Hypothalamus (tissue), 51 donors: ENCODE measurements at places on chromosomes 13 and 19.
A peak's percentile ranks its signal among the peaks of the same experiment; 100 is the strongest.

GRCh38 chr19:40542202-40542859 is 34.3 kb upstream of the SHKBP1 start:
- DNase-seq, result no peak

DNA sequence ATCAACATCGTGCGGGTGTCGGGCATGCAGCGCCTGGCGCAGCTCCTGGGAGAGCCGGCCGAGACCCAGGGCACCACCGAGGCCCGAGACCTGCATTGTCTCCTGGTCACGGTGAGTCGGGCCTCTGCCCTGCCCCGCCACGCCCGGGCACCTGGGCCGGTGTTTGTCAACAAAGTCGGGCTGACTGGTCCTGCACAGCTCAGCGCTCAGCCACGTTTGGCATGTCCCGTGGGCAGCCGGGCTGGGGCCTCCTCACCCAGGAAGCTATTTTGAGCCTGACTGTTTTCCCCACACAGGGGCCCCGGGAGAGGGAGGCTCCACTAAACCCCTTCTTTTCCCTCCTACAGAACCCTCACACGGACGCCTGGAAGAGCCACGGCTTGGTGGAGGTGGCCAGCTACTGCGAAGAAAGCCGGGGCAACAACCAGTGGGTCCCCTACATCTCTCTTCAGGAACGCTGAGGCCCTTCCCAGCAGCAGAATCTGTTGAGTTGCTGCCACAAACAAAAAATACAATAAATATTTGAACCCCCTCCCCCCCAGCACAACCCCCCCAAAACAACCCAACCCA is 1.3 kb downstream of the GADD45B start:
- DNase-seq, result no peak

DNA sequence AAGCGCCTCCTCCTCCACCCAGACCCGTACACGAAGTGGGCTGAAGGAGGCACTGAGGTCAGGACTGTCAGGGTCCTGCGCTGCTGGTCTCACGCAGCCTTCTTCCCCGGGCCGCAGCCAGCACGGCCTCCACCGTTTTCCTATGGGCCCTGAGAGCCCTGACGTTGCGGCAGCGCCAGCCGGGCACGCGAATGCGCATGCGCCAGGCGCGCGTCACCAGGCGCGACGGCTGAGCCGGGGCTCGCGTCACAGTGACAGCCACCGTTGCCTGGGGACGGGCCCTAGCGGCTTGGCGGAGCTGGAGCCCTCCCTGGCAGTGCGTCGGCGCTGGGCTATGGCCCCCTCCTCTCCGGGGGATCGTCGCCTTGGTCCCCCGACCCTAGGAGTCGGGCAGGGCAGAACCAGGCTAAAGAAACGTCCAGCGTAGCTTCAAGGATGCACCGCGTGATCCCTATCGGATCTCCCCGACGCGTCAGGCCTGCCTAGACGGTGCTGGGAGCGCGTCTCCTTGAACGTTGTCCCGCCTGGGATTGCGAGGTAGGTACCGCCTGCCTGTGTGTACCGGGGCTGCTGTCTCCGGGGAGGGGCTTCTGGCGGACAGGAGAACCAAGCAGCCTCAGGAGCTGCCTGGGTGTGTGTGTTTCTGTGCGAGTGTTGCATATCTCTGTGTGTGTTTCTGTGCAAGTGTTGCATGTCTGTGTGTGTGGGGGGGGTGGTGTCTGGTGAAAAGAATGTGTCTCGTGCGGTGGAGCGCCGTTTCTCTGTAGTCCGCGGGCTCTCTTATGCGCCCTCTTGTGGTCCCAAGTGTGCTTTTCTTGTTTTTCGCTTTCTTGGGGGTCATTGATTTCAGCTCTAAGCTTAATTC is 43.2 kb downstream of the ZNF571 start:
- DNase-seq, result no peak

DNA sequence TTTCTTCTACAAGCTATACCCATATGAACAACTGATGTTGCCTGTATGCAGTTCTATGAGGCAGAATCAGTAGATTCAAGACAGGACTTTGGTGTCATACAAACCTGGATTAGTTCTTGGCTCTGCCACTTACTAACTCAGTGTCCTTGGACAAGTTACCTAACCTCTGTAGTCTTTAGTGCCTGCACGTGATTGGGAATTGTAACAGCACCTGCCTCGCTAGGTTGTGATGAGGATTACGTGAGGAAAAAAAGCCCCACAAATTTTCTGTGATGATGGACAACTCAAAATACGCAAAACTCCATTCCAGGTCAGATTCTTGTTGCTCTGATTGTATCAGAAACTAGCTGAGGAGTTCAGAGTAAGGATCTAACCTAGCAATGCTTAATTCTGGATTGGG is 89.3 kb downstream of the LRCH1 start:
- DNase-seq, result no peak

DNA sequence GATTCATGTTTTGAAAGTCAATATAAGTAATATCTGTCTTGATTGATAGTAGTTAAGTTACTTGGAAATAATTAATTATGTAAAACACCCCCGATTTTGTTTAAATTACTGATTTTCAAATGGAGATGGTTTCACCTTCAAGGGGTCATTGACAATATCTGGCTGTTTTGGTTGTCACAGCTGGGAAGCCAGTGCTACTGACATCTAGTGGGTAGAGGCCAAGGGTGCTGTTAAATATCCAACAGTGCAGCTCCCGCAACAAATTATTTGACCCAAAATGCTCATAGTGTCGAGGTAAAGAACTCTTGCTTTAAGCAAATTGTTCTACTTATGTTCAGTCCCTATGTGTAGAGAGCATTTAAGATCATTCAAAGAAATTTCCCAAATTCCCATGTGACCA is 50.6 kb upstream of the PCDH20 start:
- no peak for DNase-seq

GRCh38 chr19:45638930-45639729 is at the start of gene EML2:
EML2 (minus strand) TSS chr19:45639397; CDS start chr19:45639376, 21 bp downstream.
- no peak for DNase-seq

GRCh38 chr13:50386541-50387050 is 371.4 kb downstream of the KCNRG start:
- no peak for DNase-seq

DNA sequence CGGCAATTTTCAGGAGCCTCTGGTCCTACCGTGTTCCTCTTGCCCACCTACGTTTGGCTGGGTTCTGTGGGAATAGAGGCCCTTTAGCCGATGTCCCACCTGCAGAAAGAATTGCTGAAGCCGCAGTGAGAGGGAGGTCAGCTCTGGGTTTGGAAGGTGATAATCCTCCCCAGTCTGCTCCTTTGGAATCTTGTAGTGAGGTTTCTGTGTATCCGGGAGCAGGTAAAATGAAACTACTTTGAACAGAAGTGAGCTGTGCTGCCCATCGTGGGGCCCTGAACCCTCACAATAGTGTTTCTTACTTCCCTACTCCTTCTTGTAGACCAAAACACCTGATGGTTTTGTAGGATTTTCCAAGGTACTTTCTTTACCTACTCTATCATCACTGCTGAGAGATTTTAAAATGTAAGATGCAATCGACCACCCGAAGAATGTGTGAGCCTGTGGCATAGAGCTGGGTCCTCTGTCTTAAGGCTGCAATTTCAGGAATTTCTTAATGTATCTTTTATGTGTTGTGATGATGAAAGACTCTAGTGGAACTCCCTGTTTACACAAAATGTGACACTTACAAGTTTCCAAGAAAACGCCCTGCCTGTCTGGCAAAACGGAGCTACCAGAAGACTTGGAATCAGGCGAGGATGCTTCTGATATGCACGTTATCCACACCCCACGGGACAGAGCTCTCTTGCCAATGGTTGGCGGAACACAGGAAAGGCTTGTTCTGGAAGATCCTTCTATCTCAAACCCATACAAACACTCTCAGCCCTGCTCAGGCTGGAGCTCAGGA is 76.1 kb downstream of the RGCC start:
- DNase-seq, result no peak

- no peak for DNase-seq
Observed at GRCh38 chr19:48719263-48720171, at the start of gene MAMSTR. MAMSTR (minus strand) TSS chr19:48719725; CDS start chr19:48719031, 694 bp downstream.

GRCh38 chr19:49613374-49613773 is 22.4 kb downstream of the PRR12 start:
- DNase-seq, result no peak

DNA sequence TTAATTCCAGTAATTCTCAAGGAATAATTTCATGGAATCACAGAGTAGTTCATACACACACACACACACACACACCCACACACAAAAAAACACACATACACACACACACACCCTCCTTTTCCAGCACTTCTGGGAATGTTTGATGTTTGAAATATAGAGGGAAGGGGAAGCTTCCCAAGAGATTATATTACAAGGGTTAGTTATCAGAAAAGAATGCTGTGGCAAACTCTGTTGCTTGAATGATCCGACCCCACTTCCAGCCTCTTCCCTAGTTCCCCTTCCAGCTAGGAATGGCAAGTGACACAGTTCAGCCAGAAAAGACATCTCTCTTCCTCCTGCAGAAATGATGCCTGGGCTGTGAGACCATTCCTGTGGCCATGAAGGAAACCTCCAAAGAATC is 49.9 kb downstream of the KCTD12 start:
- DNase-seq, result no peak

DNA sequence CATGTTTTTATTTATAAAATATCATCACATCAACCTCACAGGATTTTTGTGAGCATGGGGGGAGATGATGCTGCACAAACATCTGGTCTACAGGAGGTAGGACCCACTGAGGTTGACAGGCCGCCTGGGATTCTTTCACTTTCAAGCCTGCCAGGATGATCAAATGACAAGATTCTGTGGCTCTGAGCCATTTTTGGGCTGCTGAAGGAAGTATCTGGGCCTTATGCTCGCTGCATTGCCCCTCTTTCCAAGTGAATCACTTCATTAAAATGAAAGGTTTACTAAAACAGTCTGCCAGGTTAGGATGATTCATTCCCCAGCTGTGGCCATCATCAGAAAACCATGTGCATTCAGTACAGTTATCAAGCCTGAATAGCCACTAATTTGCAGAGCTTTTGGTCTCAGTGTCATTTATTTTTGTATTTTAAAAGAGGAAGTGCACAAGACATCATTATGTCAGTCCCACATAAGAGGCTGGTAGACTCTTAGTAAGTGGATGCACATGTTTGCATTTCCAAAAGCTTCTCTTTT is 34.4 kb downstream of the STARD13 start:
- DNase-seq, result no peak

GRCh38 chr13:27250833-27251165 is 559 bp upstream of the RPL21 start:
- no peak for DNase-seq

- no peak for DNase-seq
Observed at GRCh38 chr13:57045826-57046546, 94.7 kb upstream of the PRR20A start.

- DNase-seq, result no peak
Observed at GRCh38 chr13:39682788-39683187, 27.3 kb downstream of the COG6 start.

DNA sequence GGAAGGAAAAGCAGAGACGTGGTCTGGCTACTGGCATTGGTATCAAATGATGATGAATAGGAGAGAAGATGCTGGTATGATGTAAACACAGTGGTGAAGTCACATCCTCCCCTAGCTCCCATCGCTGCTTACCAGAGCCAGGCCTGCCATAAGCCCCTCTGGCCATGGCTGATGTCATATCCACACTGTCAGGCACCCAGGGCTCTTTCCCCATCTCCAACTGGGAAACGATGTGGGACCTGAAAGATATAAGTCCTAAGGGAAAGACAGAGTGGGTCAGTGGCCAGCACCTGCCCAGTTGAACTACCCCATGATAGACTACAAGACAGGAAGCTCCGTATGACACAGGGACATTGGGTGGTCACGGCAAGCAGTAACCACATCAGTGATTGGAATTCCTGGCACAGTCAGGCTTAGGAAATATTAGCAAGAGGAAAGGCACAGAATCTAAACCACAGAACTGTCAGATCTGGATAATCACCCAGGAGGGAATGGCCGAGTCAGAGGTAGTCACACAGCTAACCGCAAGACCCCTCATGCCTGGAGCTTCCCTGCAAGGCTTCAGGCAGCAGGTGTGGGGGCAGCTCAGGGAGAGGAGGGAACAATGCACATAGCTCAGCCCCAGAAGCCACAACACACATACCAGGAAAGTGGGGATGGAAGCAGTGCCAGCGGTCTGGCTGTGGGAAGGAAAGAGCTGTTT is 3.8 kb downstream of the ZNF792 start:
- no peak for DNase-seq

DNA sequence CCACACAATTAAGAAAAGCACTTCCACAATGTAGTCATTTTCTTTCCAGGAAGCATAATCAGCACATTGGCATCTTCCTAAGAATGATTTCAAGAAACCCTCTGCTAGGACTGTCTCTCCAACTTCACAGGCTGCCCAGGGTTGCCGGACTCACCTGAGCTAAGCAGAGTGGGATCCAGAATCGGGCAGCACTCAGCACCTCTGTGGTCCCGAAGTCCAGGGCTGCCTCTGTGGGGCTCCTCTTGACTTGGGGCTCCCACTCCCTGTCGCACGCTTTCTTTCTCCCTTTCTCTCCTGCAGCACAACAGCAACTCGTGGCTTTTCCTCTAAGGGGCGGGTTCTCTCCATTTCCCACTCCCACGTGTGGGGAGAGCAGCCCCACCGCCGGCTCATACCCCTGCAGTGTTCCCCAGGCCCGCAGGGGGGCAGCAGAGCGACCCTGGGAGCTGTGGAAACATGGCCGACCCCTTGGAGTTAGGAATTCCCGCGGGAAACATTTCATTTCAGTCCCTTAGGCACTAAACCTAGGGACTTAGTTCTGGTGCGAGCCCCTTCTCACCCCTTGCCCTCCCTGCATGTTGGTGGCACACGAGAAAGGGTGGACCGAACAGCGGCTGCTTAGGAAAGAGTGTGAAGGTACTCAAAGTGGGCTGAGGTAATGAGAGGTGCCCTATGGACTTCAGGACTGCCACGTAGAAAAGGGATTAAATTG is at the start of gene TMEM272:
Gene TMEM272, minus strand, starts transcription at position 316 of the 712 bp plus-strand sequence. CDS start 6,647 bp downstream, outside the sequence.
- peak; percentile 35 for DNase-seq

DNA sequence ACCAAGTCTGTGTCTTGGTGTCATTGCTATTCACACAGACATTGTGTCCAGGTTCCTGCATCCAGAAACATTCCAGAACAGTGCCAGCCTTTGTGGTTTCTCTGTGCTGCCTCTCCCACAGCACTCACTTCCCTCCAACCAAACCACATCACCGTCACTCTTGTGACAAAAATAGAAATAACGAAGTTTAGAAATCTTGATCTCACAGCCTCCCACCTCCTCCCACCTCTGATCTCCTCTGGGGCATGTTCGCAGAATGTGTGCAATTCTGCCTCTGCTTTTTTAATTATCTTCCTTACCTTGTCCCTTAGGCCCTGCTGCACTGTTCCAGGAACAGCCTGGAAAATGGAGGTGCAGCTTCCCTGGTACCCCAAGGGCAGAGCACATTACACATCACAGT is 8.7 kb upstream of the SERPINE3 start:
- no peak for DNase-seq

- no peak for DNase-seq
Observed at GRCh38 chr13:51793570-51794271, 10.2 kb downstream of the DHRS12 start.

DNA sequence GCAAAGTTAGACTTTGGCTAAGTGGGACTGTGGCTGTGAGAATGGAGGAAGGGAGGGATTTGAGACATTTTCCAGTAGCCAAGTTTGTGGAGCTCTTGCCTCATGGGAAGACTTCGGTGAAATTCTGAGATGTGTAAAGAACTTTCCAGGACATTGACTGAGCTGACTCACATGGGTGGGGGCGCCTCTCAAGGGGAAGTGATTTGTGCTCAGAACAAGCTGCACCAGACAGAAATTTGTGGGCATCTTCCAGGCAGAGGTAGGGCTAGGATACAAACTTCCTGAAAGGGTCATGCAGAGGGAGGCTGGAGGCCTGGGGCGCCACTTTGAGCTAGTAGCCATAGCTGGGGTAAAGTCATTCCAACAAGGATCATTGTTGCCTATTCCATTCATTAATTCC is 9.8 kb upstream of the SIGLEC10 start:
- DNase-seq, result no peak

- no peak for DNase-seq
Observed at GRCh38 chr19:14218620-14219330, 12.8 kb upstream of the ADGRL1 start.
